ENCODE measurements at places on chromosomes 2 and 18.

DNA sequence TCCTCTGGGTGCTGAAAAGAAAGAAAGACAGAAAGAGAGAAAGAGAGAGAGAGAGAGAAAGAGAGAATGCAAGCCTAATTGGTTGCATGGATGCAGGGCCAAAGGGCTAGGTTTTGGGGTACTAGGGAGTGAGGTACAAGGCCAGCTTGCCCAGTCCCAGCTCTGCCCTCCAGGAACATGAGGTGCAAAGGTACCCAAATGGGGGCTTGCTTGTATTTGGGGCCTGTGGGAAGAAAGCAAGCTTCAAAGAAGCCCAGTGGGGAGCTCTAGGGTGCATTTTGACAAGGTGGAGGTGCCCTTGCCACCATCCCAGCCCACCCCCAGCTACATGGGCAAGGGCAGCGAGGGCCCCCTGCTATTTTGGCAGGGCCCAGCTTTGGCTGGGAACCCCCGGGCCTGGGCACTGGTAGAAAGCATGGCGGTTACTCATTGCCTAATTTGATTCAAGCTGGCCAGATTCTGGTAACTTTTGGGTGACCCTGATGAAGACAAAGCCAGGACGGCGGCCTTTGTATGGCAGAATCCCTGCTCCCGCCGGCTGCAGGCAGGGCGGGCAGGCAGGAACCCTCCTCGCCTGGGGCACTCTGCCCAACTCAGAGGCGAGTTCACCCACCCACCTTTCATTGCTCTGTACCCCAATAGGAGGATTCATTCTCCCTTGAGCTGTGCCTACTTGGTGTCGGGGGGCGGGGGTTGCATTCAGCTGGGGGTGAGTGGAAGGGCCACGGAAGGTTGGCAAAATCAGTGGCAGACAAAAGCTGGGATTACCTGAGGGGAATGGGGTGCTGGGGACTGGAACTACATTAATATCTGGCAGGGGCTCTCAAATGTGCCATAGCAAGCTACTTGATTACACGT lies 537 bp upstream of the HOXD4 start:
- DNase-seq, result no peak
- H3K4me1 ChIP-seq, result peaks cover 5% of the 10 kb centered on the region
- peaks cover 92% of the 10 kb centered on the region for H3K27me3 ChIP-seq
- no peak overlapping the region for H3K4me3 ChIP-seq

GRCh38 chr2:71720596-71721361 lies 267.4 kb downstream of the DYSF start:
- H3K4me3 ChIP-seq, result no peak overlapping the region
- H3K27me3 ChIP-seq, result no peaks in the 10 kb centered on the region
- DNase-seq, result no peak
- no peaks in the 10 kb centered on the region for H3K4me1 ChIP-seq

GRCh38 chr18:1392046-1392445 lies 487.4 kb downstream of the ADCYAP1 start:
- no peaks in the 10 kb centered on the region for H3K27me3 ChIP-seq
- peaks cover 3% of the 10 kb centered on the region for H3K4me1 ChIP-seq
- H3K4me3 ChIP-seq, result no peak overlapping the region

DNA sequence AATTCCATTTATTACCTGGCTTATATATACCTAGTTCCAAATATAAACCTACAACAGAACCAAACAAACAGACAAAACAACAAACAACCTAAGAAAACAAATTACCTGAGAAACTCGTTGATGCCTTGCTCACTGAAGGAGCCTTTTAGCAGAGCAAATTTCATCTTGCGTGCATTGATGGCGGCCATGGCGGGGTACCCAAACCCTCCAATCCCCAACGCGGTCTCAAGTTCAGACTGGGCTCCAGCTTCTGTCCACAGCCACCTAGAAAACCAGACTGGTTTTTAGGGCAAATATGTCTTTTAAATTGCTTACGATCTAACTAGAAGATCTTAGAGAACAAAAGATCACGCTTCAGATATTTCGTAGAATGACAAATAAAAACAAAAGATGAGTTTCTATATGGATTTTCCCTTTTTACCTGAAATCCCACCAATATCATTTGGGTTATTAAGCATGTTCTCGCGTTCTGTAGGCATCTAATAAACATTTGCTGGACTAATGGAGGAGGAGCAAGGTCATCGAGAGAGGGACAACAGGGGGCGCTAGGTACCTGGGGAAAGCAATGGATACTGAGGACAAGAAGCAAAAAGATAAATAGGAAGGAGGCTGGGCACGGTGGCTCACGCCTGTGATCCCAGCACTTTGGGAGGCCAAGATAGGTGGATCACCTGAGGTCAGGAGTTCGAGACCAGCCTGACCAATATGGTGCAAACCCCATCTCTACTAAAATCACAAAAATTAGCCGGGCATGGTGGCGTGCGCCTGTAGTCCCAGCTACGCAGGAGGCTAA lies 25.2 kb downstream of the PDIA6 start:
- no peak overlapping the region for H3K27ac ChIP-seq
- no peak overlapping the region for H3K4me3 ChIP-seq
- no peaks in the 10 kb centered on the region for H3K27me3 ChIP-seq
- no peak for DNase-seq
- peaks cover 70% of the 10 kb centered on the region for H3K36me3 ChIP-seq
- no peaks in the 10 kb centered on the region for H3K4me1 ChIP-seq

GRCh38 chr2:186493564-186494085 lies 7.6 kb downstream of the ZC3H15 start:
- H3K27me3 ChIP-seq, result no peaks in the 10 kb centered on the region
- no peaks in the 10 kb centered on the region for H3K4me1 ChIP-seq
- no peak for DNase-seq
- peaks cover 3% of the 10 kb centered on the region for H3K36me3 ChIP-seq

GRCh38 chr2:27351802-27352598 lies 4.6 kb downstream of the GTF3C2 start:
- H3K27ac ChIP-seq, result no peak overlapping the region
- H3K4me3 ChIP-seq, result no peak overlapping the region
- no peaks in the 10 kb centered on the region for H3K27me3 ChIP-seq
- H3K4me1 ChIP-seq, result peaks cover 3% of the 10 kb centered on the region

- H3K4me3 ChIP-seq, result no peak overlapping the region
- H3K36me3 ChIP-seq, result peaks cover 3% of the 10 kb centered on the region
- no peaks in the 10 kb centered on the region for H3K27me3 ChIP-seq
These were observed 14.8 kb downstream of the ATL2 start for GRCh38 chr2:38362232-38362631.

DNA sequence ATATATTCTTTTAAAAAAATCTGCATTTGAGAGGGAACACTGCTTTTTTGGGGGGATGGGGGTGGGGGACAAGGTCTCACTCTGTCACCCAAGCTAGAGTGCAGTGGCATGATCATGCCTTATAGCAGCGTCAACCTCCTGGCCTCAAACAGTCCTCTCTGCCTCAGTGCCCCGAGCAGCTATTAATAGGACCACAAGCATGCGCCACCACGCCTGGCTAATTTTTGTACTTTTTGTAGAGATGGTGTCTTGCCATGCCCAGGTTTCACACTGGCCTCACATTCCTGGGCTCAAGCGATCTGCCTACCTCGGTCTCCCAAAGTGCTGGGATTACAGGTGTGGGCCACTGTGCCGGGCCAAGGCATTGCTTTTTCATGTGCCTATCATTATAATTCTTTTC lies 154.2 kb downstream of the ATAD2B start:
- no peaks in the 10 kb centered on the region for H3K27me3 ChIP-seq
- H3K36me3 ChIP-seq, result no peaks in the 10 kb centered on the region
- DNase-seq, result no peak
- H3K27ac ChIP-seq, result no peak overlapping the region

GRCh38 chr2:152068226-152068625 lies 30.6 kb downstream of the CACNB4 start:
- H3K27me3 ChIP-seq, result no peaks in the 10 kb centered on the region
- no peak for DNase-seq
- H3K27ac ChIP-seq, result no peak overlapping the region
- peaks cover 2% of the 10 kb centered on the region for H3K4me1 ChIP-seq
- no peak overlapping the region for H3K4me3 ChIP-seq

DNA sequence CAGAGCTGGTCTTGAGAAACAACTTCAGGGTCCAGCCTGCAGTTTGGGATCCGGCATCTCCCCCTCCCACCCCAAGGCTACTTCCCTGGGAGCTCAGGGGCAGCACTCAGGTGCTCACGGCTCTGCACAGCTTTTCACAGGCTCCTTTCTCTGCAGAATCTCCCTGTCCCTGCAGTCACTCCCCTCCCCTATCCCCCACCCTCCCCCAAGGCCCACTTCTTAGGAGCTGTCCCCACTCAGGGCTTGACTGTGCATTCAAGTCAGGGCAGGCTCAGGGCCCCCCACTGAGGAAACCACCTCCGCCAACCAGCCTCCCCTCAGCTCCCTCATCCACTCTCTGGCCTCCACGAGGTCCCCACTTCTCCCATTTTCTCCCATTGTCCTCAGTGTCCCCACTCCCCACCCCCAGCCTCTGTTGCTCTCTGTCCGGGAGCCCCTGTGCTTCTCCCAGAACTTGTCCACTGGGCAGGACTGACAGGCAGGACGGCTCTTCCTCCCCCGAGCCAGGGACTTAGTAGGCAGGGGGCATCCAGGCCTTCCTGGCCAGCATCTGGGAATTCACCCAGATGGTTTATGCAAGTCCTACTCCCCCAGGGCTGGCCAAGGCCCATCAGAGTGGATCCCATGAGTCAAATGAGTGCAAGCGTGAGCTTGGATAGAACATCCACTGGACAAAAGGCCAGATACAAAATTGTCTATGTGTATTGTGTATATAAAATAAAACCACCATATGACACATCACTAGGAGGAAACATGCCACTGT lies 7.6 kb downstream of the NMUR1 start:
- no peaks in the 10 kb centered on the region for H3K4me1 ChIP-seq
- no peaks in the 10 kb centered on the region for H3K36me3 ChIP-seq
- H3K27ac ChIP-seq, result no peak overlapping the region
- no peaks in the 10 kb centered on the region for H3K27me3 ChIP-seq
- DNase-seq, result no peak
- H3K4me3 ChIP-seq, result no peak overlapping the region

GRCh38 chr2:46382331-46383112 lies 85.3 kb downstream of the EPAS1 start:
- H3K4me3 ChIP-seq, result no peak overlapping the region
- peaks cover 86% of the 10 kb centered on the region for H3K36me3 ChIP-seq
- H3K27ac ChIP-seq, result no peak overlapping the region
- DNase-seq, result no peak
- no peaks in the 10 kb centered on the region for H3K4me1 ChIP-seq
- no peaks in the 10 kb centered on the region for H3K27me3 ChIP-seq

- H3K27ac ChIP-seq, result no peak overlapping the region
- no peaks in the 10 kb centered on the region for H3K36me3 ChIP-seq
- no peak for DNase-seq
- no peak overlapping the region for H3K4me3 ChIP-seq
These were observed 123.0 kb downstream of the TTC27 start for GRCh38 chr2:32750880-32751279.

DNA sequence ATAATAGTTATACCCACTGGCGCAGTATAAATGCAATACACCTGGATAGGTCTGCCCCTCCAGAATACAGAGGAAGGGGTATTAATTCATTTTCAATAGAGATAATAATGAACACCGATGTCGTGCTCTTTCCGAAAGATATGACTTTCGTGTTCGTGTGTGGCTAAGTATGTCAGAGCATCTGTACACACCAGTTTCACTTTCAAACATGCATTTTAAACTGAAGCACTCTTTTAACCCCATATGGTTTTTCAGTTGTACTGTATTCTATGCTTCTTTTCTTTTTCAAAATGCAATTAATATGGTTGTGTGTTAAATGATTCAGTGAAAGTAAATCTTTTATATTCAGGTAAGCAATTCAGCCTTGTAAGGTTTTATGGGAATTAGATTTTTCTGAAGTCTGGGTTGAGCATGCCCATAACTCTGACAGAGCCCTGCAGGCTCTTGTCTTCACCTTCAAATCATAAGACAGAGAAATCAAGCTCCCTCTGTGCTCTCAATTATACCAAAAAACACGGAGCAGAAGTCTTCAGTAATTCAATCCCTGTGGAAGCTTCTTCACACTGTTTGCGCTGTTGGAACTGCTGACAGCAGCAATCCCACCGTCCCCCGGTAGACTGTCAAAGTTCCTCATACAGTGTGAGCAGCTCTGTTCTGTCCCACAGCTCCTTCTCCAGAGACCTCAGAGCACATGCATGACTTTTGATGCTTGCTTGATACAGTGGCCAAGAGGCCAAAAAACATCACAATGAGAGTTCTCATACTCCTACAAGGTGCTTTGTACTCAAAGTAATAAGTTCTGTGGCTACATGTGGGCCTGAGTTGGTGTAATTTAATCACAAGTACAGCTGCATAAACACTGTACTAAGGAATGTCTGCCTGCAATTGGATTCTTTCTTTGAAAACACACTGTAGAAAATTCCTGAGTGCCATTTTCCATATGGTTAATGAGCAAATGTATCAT lies 186.8 kb downstream of the ZNF521 start:
- no peaks in the 10 kb centered on the region for H3K27me3 ChIP-seq
- no peak overlapping the region for H3K27ac ChIP-seq
- H3K4me3 ChIP-seq, result no peak overlapping the region
- no peaks in the 10 kb centered on the region for H3K4me1 ChIP-seq

DNA sequence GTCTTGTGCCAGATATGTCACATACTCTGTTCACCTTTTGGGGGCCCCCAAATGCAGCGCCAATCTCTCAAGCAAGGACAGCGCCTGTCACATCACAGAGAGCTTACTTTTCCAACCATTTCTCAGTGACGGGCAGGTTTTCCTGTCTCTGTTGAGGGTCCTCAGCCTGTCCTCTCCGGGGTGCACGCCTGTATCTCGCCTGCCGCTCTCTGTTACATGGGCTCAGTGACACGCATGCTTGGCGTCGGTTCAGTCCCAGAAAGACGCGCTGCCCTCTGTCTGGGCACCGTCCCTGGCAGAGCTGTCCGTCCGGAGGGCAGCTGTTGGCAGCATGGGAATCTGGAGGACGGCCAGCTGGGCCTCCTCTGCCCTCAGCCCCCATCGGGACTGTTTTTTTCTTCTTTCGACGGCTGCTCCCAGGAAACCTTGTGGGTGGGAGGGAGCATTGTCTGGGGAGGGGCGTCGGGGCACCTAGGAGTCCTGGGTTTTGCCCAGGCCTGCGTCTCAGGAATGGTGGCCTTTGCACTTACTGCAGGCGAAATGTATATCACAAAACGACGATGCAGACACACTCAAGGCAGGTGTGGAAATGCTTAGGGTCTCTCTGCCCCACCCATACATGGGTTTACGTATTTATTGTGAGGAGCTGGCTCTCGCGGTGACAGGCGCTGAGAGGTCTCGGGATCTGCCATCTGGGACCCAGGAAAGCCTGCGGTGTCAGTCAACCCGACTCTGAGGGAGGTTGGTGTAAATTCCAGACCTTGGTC lies 30.9 kb downstream of the RTP5 start:
- H3K4me3 ChIP-seq, result no peak overlapping the region
- H3K4me1 ChIP-seq, result peaks cover 3% of the 10 kb centered on the region
- peaks cover 5% of the 10 kb centered on the region for H3K27me3 ChIP-seq
- no peak overlapping the region for H3K27ac ChIP-seq
- DNase-seq, result no peak
